ENCODE measurements at places on chromosomes 6 and 20.

GRCh38 chr6:152651986-152652385 is 14.8 kb upstream of the SYNE1 start:
- no peak for DNase-seq

- no peak for DNase-seq
These were observed 117.8 kb upstream of the CHD6 start for GRCh38 chr20:41735949-41736348.

DNA sequence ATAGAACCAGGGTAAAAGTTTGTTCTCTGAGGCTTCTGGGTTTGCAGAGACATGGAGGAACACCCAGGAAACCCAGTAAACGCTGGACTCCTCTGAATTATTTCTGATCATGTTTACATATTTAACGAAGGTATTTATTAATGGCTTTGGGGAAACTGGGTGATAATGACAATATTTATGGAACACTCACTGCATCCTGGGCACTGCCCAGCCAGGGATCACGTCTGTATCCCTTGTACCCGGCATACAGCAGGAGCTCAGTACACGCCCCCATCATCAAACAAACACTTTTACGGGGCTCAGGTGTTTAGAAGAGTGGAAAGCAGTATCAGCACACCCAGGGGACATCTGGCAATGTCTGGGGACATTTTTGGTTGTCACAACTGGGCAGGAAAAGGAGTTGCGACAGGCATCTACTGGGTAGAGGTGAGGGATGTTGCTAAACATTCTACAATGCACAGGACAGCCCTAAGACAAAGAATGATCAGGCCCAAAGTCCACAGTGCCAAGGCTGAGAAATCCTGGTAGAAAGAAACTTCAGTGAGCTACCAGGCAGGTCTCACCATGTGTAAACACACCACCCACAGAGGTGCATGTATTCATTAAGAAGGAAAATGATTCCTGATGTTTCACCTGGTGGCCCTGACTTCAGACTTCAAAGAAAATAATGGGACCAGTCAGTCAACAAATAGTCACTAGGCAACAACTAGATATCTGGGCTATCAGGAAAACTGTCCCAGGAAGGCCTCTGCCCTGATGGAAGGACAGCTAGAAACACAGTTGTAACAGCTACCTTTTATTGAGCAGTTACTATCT is 35.3 kb downstream of the ZMYND8 start:
- DNase-seq = no peak

DNA sequence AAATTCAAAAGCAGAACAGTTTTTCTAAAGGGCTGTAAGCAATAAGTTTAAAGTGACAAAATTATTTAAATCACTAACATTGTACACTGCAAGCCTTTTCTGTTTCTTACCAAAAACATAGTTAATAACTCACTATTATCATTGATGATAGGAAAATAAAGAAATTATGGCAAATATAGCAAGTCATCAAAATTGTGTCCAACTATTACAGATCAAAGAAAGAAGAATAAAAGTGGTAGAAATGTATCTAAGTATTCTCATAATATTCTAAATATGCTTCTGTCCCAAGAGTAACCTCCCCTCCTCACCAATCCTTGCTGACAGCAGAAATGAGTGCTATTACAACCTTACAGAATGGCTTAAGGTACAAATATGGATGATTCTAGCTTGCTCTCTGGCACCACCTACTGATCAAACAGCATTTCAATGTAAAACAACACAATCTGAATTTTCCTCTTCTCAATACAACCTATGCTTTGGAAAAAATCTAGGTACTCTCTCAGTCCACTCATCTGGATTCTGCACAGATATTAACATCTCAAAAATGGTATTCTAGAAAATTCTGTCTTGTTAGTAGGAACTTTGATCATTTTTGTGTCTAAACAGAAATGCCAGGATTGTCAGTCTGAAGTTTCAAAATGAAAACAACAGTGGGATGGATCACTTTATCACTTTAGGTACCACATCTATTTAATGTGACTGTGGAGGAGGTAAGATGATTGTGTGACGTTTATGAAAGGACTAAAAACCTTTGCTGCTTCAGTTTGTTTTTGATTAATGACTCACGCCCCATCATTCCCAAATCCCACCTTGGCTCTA is 40.9 kb downstream of the ZFP64 start:
- DNase-seq = peak; percentile 7

GRCh38 chr6:45132059-45132458 is 196.1 kb upstream of the RUNX2 start:
- no peak for DNase-seq
